IMR-90 (cell line): ENCODE measurements at places on chromosomes 1 and 21. TPM values are rescaled to one million over a fixed set of nuclear protein-coding genes. Genes with fewer than 3 reads are reported as not detected.

DNA sequence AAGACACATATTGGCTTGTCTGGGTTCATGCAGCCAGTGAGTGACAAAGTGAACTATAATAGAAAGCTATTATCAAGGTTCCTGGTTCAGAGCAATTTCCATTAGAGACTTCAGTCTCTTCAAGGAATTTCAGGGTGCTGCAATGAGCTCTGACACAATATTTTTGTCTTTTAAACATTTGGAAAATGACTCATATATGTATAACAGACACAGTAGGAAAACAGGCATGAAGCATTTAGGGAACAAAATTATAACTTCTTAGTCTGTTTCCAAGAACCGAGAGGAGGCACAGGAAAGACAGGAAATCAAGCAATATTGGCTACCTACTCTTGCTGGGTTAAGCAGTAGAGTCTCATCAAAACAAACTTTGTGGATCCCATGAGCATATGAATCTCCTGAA lies 170.4 kb downstream of the PTPRC start:
- peak; percentile 64 for DNase-seq

GRCh38 chr1:186091222-186091720 lies 283.8 kb downstream of the TPR start:
- DNase-seq = no peak

DNA sequence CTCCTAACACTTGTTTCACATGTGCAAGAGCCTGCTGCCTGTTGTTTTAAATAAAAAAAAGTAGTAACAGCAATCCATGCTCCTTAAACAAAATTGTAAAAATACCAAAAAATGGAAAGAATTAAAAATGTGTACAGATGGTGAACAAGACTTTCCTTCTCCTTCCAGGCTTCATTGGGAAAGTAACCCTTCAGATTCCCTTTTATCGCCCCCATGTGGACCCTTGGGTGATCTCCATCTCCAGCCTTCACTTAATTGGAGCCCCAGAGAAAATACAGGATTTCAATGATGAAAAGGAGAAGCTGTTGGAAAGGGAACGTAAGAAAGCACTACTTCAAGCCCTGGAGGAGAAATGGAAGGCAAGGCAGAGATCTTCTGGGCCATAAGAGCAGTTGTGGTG lies 14.2 kb downstream of the VPS13D start:
- no peak for DNase-seq

GPR161 gene
- 11.1 and 13.3 TPM in 2 replicates for total RNA-seq

DNA sequence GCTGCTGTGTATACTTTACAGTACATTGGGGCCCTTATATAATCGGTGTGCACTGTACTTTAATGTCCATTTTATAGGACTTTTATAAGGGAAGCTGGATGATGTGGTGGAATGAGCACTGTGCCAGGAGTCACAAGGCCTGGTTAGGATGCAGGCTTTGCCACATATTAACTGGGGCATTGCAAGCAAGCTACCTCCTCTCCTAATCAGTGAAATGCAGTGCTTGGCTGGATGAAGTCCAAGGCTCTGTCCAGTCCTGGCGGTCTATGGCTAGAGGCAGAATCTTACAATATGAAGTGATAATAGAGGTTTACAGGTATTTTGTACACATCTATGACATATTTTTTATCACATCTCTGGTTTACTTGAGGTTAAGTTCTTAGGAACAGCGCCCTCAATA lies 1.7 kb upstream of the PKP1 start:
- no peak for DNase-seq

DNA sequence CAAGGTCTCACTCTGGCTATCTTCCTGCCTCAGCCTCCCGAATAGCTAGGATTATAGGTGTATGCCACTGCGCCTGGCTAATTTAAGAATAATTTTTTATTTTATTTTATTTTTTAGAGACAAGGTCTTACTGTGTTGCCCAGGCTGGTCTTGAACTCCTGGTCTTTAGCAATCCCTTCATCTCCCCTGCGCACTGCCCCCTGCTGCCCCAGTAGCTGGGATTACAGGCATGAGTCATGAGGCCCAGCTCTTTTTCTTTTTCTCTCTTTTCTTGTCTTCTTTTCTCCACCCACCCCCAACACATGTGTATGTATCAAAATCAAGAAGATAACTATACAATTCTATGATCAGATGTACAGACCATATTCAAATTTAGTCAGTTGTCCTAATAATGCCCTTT lies 87.2 kb downstream of the PEX14 start:
- no peak for DNase-seq

- DNase-seq = no peak
Measured at GRCh38 chr1:5067246-5067645, 412.8 kb downstream of the AJAP1 start.

- peak; percentile 75 for DNase-seq
Measured at GRCh38 chr1:189669846-189670245, 807.8 kb downstream of the BRINP3 start.

CSRP1 gene
- 1,498 and 1,861 TPM in 2 replicates for total RNA-seq

- peak; percentile 60 for DNase-seq
Measured at GRCh38 chr1:151047591-151047924, at the start of gene C1orf56. C1orf56 (plus strand) TSS chr1:151047751; CDS start chr1:151047848, 97 bp downstream.

- no peak for DNase-seq
Measured at GRCh38 chr1:161158316-161159010, 837 bp upstream of the USP21 start.

- DNase-seq = no peak
Measured at GRCh38 chr1:26282401-26282918, 2.6 kb downstream of the SH3BGRL3 start.

DNA sequence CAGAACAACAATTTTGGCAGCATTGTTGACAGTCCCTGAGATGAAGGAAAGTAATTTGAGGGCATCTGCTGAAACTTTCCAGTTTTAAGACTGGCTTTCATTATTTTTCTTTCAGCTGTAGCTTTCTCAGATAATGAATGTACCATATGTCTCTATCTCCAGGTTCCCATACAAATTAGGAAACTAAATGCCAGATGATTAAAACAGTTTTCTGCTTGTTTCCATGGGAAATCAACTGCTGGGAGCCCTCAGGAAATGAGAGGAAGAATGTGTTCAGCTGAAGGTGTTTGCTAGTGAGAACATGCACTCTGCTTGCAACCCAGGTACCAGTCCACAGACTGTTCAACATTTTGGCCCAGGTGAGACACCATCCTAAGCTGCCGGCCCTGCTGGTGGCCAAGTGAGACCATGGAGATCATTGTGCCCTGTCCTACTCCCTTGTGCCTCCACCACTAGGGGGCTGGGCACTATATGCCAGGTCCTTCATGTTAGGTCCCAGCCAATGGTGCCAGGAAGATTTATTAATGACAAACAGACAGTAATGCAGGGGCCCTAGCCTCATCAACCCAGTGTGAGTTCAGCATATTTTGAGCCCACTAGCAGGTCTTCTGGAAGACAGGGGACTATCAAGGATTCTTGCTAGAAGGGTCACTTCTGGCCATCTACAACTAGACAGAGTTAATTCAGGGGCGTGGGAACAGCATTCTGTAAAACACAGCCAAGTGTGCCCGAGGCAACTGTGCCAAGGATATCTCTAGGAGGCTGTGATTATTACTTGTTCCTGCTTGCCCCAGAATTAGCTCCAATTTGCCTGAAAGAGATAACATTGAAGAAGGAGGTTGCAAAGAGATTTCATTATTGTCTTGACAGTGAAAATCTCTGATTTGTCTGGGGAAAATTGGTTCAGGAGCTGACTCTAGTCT lies 17.0 kb upstream of the LRRC8C start:
- no peak for DNase-seq

DNA sequence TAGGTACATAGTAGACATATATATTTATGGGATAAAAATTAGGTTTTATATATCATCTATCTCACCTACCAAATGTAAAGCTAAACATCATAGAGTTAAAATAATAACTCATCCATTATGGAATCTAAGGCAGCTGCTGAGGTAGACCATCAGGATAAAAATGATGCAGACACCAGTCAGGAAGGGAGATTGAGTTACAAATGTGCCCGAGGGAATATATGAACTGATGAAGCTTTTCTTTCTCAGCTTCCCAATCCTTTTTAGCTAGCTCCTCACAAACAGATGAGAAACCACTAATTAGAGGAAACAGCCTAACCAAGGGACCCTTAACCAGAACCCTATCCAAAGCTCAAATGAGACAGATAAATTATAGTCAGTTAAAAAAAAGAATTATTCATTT lies 20.9 kb downstream of the TTLL7 start:
- DNase-seq = no peak

- no peak for DNase-seq
Measured at GRCh38 chr1:40914927-40915569, 52.9 kb upstream of the CITED4 start.

DNA sequence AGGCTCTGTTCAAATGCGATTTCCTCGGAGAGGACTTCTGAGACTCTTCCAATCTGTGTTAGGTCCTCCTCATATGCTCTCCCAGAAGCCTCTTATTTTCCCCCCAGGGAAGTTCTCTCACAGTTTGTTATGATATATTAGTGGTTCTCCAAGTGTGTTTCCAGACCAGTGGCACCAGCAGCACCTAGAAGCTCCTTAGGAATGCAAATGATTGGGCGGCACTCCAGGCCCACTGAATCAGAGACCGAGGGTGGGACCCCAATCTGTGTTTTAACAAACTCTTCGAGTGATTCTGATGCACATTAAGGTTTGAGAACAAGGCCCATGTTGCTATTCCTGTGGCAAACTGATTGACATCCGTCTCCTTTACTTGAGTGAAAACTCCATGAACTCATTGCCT lies 63.0 kb downstream of the NMNAT2 start:
- no peak for DNase-seq

- DNase-seq = no peak
Measured at GRCh38 chr1:225539069-225539468, 111.2 kb upstream of the LBR start.

GRCh38 chr1:220135755-220136154 lies 41.8 kb downstream of the IARS2 start:
- no peak for DNase-seq

DNA sequence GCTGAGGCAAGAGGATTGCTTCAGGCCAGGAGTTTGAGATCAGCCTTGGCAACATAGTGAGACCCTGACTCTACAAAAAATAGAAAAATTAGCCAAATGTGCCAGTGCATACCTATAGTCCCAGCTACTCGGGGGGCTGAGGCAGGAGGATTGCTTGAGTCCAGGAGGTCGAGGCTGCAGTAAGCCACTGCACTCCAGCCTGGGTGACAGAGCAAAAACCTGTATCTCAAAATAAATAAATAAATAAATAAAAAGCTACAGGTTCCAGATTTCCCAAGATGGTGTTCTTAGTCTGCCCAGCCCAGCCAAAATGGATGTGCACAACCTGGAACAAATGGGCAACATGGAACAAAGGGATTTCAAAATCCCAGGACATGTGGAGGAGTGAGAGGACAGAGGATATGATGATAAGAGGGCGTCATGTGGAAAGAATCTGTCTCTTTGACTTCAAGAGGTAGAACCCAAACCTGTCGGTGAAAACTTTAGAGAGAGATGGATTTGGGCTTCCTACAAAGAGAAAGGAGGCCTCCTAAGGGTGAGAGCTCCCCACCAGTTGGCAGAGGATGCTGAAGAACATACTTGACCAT lies 3.2 kb downstream of the EDARADD start:
- DNase-seq = no peak

NUAK2 gene
- 7.2 and 8.1 TPM in 2 replicates for total RNA-seq

- DNase-seq = no peak
Measured at GRCh38 chr1:29179641-29180184, 2.0 kb downstream of the SRSF4 start.

MANEAL gene
- 0.28 and 0.54 TPM in 2 replicates for total RNA-seq

DNA sequence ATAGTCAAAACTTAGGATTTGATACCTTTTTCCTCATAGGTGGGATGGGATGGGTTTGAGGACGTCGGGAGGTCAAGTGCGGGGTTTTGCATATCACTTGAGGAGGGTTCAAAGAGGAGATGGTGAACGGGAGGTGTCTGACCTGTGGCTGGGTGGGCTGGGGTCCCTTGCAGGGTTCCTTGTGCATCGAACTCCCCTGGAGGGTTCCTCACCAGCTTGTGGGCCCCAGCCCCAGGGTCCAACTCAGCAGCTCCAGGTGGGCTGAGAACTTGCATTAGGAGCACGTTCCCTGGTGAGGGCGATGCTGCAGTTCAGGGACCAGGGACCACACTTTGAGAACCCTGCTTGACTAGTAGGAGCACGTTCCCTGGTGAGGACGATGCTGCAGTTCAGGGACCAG lies 23.2 kb downstream of the TRPM2 start:
- no peak for DNase-seq

DNA sequence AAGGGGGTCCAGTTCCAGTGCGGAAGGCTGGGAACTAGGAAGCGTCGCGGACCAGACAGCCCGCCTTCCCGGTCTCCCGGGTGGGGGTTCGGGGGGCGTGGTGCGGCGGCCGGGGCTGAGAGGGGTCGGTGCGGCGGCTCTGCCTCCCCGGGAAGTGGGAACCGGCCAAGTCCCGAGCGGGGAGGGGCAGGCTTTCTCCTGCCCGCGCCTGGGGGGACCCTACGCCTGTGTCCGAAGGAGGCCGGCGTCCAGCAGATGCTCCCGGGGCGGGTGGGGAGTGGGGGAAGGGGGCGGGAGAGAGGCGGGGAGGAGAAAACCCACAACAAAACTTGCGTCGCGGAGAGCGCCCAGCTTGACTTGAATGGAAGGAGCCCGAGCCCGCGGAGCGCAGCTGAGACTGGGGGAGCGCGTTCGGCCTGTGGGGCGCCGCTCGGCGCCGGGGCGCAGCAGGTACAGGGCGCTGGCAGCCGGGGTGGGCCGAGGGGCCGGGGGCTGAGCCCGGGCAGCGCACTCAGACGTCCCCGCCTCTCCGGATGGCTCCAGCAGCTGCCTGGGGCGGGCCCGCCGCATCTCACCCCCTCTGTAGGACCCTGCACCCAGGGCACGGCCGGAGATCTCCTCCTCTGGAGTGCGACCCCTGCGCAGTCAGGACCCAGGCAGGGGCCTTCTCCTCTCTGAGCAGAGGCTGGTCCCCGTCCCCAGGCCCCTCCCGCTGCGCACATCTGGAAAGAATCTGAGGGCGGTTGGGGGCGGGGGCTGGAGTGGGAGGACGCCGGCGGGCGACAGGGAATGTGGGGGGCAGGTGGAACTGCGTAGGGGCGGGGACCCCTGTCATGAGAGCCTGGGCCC lies at the start of gene PODN:
PODN (plus strand) TSS at position 355 of the 849 bp plus-strand sequence. CDS start 7,643 bp downstream, outside the sequence.
- no peak for DNase-seq

CYP4A22 gene
- not detected in 2 replicates for total RNA-seq

- no peak for DNase-seq
Measured at GRCh38 chr1:111704776-111705175, 34.4 kb downstream of the INKA2 start.

DNA sequence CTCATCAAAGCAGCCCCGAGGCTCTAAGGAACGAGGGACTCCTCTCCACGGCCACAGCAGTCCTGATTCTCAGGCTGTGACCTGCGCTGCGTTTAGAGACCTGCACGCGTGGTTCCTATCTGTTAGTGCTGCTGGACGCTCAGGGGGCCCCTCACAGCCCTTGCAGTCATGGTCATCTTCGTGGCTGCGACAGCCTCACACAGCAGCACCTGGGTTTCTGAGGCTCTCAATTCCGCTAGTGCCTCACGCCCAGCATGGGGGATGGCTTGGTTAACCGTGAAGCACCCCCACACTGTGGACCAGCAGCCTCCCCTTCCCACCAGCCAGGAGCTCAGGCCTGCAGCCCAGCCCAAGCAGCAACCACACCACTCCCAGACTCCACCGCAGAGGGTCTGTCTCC lies 7.8 kb downstream of the MORN1 start:
- DNase-seq = no peak

SFN gene
- 0.18 TPM in 1 of 2 replicates, not detected in the other for total RNA-seq

- no peak for DNase-seq
Measured at GRCh38 chr21:17428484-17428869, 84.4 kb upstream of the CXADR start.
